ENCODE measurements at places on chromosomes 16 and 17. TPM values are rescaled to one million over a fixed set of nuclear protein-coding genes. Genes with fewer than 3 reads are reported as not detected.
A peak's percentile ranks its signal among the peaks of the same experiment; 100 is the strongest.

DNA sequence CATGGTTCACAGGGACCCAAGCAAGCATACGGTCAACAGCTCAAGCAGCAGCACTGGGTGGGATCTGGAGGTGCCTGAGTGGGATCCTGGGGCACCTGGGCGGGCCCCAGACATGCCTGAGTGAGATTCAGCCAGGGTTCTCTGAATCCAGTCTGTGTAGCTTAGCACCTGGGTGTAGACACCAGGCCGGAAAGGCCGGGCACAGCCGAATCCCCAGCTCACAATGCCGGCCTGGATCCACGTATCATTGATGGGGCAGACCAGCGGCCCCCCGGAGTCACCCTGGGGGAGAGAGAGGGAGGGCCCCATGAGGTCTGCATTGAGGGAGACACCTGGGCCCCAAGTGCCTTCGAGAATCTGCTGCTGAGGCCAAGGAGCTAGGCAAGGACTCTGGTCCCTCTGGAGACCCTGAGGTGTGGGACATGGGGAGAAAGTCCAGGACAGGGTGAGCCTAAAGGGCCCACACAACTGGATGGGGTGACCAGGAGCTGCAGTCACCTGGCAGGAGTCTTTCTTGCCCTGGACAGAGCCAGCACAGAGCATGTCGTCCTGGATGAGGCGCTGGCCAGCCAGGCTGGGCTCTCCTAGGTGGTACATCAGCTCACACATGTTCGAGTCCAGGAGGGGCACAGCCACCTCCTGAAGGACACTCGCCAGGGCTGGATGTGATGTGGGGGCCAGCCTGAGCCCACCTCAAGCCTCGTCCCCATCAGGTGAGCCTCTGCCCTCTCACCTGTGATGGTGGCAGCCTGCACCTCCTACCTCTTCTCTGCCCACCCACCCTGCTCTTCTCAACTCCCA is 9.7 kb downstream of the ZG16B start:
- no peak for DNase-seq

DNA sequence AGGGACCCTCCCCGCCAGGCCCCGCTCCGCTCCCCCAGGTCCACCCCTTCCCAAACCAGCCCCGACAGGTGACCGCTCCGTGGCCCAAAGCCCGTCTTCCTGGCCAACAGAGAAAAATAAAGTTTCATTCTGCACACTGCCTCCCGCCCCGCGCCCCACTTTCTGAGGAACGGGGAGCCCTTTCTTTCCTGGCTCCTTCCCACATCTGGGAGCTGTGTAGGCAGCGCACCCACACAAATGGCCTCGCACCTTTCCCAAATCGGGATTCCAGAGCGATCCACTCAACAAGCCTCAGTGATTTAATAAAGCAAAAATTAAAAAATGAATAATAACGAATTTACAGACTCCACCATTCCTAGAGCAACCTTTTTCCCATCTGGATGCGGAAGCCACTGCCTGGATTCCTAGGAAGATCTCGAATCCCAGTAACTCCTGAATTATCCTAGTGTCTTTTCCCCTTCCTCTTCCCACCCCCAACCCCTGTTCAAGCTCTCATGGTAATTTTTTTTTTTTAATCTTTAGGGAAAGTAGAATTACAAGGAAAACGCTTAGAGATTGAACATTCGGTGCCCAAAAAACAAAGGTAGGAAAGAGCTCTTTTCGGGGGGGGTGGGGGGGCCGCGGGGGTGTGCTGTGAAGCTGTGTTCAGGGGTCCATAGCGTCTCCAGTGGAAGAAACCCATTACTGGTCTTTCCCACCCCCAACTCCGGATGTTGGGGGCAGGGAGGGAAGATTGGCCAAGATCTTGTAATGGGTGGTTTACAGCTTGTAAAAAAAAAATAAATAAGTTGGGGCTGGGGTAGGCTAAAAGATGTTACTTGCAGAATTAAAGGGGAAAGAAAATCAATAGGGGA is 1.6 kb downstream of the IGF2BP1 start:
- no peak for DNase-seq

GRCh38 chr17:50871898-50872297 is 5.7 kb upstream of the TOB1 start:
- DNase-seq: no peak

- DNase-seq: no peak
Observed at GRCh38 chr16:88763502-88764053, 21.4 kb downstream of the PIEZO1 start.

Gene CPHXL2
- polyA plus RNA-seq: 0.15 TPM

DNA sequence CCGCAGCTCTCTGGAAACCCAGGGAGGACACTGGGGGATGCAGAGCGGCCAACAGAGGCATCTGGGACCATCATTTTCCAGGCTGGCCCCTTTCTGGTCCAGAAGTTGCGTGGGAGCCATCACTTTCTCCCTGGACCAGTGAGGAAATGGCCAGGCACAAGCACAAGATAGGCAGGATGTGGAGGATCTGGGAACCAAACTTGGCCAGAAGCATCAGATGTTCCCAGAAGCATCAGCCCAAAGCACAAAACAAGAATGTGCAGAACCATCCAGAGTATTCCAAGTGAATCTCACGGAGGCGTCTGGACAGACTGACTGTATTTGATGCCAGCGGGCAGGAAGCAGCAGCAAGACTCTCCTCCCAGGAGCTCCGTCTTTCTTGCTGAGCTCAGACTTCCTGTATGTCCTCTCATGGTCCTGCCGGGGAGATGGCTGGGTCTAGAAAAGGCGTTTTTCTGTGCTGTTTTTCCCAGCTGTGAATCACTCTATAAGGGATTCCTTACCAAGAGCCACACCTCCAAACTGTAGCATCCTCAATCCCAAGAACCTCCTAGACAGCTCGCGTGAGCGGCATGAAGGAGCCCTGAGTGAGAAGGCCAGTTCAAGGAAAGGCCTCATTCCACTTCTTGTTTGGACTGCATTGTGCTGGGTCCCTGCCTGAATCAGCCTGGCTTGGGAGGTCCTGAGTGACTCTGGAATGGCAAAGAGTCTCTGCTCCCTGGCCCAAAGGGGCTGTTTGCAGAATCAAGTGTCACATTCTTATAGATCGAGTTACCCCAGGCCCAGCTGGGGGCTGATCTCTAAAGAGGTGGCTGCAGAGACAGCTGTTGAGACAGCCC is 49.5 kb upstream of the MTSS2 start:
- peak; percentile 86 for DNase-seq

DNA sequence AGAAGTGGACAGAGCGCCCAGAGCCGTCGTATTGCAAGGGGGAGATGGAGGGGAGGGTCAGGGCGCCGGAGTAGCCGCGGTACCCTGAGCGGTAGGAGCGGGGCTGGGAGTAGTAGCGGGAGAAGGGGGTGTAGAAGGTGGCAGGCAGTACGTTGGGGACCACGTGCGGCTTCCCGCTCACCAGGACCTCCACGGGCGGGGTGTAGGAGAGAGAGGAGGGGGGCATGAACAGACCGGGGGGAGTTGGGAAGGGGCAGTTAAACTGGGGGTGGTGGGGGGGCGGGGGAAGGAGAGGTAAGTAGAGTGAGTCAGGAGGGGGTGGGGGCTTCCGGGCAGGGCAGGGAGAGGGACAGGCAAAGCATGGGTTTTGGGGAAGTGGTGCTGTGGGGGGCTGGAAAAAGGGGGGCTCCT is 16.8 kb downstream of the ST6GALNAC2 start:
- DNase-seq: no peak

- DNase-seq: no peak
Observed at GRCh38 chr16:4372578-4373355, 1.1 kb downstream of the VASN start.

DNA sequence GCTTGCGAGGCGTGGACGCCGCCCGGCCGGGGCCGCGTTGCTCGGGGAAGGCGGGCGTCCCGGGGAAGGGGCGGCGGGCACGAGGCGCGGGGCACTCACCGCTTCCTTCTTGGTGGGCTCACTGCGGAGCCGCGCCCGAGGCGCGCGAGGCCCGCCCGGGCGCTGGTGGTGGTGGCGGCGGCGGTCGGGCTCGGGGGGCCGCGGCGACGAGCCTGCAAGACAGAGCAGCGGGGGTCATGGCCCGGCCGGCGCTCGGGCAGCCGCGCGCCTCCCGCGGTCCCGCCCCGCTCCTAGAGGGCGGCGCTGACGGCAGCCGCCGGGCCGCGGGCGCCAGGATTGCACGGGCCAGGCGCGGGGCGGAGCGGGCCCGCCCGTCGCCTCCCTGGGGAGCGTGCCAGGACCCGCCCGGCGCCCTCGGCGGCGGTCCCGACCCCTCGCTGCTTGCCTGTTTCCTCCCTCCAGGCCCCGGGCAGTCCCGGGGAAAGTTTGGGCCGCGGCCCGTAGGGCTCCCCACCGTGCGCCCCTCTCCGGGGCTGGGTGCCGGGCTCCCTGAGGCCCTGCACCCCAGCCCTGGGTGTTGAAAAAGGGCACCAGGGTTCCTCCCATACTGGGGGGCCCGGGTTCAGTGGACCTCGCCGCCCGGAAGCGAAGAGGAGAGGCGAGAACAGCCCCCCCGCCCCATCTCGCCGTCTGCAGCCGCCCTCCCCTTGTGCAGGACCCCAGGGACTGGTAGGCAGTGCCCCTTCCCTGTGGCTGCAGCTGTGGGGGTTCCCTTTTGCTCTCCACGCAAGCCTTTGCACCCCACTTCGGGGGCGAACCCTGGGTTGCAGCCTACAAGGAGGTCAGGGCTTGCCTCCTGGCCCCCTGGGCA is at the start of gene C16orf74:
C16orf74 (minus strand) TSS at position 270 of the 871 bp plus-strand sequence. CDS start 15,879 bp downstream, outside the sequence.
- no peak for DNase-seq

Gene OTOP2
- polyA plus RNA-seq: not detected

DNA sequence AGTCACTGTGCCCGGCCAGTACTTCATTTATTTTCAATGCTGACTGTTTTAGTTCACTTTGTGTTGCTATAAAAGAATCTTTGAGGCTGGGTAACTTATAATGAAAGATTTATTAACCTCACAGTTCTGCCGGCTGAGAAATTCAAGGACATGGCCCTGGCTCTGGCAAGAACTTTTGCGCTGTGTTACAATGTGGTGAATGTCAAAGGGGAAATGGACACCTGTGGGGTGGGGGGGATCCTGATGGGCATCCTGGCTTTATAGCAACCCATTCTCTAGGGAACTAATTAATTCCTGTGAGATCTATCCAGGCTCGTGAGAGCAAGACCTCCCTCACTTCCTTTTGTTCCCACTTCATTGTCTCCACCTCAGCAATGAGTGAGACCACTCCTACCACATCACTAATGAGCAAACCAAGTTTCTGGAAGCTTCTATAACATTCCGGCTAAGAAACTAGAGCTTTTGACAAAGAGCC is 17.1 kb upstream of the CDH3 start:
- DNase-seq: no peak

DNA sequence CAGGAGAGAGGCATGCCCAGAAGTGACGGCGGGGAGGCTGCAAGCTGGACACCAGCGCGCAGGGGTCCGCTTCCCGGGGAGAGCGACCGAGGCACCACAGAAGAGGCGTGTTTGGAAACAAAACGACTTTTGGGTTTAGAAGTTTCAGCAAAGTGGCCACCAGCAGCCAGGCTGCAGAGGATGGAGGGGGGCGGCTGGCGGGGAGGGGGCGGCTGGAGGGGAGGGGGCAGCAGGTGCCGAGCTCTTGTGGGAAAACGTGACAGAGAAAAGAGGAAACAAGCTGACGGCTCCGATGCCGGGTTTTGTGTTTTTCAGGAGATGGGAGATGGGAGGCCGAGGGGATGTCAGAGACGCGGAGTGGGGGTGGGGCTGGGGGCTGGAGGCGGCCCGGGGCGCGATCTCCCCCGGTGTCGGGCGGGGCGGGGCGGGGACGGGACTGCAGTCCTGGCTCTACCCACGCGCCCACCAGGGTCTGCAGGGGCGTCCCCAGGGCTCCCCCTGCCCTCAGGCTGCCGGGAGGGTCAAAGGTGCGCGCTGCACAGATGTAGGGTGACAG is 32.1 kb upstream of the RPH3AL start:
- peak; percentile 15 for DNase-seq

DNA sequence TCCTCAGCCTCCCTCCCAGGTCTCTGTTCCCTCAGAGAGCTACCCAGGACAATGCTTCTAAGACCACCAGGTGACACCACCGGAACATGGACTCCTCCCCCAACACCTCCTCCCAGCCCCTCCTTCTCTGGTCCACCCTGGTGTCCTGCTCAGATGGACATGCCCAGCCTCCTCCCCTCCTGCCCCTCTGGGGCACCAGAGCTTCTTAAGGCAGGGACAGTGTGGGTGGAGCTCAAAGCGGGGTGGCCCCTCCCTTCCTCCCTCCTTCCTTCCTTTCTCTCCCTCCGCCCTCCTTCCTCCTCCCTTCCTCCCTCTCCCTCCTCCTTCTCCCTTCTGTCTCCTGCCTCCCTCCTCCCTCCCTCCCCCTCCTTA is 22.7 kb downstream of the TRPV3 start:
- no peak for DNase-seq

Gene PPP4C
- 64.3 TPM for polyA plus RNA-seq

DNA sequence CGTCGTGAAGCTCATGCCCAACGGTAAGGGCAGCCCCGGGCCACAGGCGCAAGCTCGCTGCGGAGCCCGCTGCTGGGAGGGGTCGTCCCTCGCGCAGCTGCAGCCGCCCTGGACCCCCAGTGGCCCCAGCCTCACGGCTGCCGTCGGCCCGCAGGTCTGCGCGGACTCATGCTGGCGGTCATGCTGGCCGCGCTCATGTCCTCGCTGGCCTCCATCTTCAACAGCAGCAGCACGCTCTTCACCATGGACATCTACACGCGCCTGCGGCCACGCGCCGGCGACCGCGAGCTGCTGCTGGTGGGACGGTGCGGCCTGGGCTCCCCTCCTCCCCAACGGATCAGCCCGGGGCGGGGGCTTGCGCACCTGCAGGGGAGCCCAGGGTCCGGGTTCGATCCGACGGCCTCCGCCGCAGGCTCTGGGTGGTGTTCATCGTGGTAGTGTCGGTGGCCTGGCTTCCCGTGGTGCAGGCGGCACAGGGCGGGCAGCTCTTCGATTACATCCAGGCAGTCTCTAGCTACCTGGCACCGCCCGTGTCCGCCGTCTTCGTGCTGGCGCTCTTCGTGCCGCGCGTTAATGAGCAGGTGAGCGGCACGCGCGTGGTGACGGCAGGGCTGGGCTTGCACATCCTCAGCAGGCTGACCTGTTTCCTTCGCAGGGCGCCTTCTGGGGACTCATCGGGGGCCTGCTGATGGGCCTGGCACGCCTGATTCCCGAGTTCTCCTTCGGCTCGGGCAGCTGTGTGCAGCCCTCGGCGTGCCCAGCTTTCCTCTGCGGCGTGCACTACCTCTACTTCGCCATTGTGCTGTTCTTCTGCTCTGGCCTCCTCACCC is 5.8 kb downstream of the SLC5A2 start:
- DNase-seq: no peak

GRCh38 chr16:55035956-55036355 is 105.3 kb downstream of the IRX5 start:
- DNase-seq: no peak

Gene MT1A
- polyA plus RNA-seq: not detected

Gene FLCN
- polyA plus RNA-seq: 27.7 TPM

DNA sequence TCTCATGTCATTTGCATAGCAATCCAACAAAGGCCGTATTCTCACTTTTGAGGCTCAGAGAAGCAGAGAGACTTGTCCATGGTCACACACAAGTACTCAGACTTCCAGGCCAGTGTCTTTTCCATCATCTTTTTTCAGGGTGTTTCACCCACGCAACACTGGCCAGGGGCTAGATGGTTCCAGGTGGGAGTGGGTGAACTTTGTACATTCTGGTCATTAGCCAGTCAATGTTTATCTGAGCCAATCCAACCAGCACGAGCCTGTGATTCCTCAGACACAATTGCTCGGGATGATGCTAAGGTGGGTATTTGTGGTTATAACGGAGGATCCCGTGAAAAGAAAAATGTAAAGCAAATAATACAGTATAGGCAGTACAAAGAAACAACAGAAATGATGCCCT is 56.3 kb downstream of the ZFHX3 start:
- no peak for DNase-seq

GRCh38 chr17:65104541-65104940 is 32.6 kb upstream of the RGS9 start:
- DNase-seq: no peak
